ENCODE measurements at places on chromosomes 7 and 10.
A peak's percentile ranks its signal among the peaks of the same experiment; 100 is the strongest.

DNA sequence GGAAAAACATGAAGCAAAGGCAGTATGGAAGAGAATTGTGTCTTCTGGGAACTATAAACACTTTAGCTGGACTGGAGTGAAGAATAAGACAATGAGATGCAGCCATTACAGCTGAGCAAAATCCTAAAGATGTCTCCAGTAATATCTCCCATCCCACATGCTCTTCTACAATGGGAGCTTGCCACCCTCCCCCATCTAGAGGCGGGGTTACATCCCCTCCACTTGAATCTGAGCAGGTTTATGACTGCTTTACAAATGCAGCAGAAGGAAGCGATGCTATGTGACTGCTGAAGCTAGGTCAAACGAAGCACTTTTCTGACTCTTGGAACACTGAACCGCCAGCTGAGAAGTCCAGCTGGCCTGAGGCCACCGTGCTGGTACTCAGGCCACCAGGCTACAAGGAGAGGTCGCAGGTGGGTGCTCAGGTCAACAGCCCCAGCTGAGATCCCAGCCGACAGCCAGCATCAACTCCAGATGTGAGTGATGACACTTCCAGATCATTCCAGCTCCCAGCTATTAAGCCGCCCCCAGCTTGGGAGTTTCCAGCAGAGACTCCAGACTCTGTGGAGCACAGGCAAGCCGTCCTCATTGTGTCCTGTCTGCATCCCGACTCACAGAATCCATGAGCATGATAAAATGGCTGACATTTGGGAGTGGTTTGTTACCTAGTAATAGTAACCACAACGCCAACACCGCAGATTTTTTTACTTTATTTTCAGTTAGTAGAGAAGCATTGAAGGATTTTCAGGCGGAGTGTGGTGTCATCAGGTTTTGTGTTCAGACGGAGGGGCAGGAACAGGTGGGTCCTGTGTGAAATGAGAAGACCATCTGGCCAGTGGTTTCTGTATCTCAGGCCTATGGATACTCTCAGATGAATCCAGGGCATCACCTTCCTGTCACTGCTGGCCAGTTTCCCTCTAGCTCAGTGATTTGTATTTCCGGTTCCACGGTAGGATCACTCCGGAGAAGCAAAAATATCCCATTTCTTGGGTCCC lies 89.3 kb downstream of the NPY start:
- no peak for DNase-seq

DNA sequence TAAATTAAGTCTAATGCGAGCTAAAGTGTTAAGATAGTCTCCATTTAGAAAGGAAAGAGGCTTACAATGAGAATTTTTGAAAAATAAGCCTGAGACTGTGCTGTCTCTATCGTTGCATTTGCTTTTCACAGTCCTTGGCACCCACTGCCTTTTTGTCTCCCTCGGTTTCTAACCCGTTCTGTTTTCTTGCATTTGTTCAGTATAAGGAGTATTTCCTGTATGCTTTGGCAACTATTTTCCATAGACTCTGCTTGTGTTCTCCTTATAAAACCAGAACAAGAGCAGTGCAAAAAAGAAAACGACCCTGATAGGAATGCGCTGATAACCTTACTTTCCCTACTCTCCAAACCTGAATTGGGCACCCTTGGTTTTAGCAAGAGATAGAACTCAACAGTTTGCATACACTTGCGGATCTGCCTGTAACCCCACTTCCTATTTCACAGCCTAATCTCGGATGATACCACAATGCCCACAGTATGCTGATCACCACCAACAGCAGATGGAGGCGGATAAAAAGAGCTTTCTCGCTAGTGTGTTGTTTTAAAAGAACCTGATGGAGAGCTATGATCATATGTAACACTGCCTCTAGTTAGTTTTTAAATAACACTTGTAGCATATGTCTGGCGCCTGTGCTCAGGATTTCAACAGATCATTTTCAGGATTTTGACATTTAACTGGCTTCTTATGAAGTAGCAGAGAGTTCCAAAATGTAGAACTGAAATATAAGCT lies 1.6 kb upstream of the ARHGAP12 start:
- DNase-seq = no peak

GRCh38 chr10:121326905-121327304 lies 271.3 kb downstream of the FGFR2 start:
- no peak for DNase-seq

- DNase-seq = no peak
Observed at GRCh38 chr7:66167773-66168387, 37.3 kb upstream of the TPST1 start.

DNA sequence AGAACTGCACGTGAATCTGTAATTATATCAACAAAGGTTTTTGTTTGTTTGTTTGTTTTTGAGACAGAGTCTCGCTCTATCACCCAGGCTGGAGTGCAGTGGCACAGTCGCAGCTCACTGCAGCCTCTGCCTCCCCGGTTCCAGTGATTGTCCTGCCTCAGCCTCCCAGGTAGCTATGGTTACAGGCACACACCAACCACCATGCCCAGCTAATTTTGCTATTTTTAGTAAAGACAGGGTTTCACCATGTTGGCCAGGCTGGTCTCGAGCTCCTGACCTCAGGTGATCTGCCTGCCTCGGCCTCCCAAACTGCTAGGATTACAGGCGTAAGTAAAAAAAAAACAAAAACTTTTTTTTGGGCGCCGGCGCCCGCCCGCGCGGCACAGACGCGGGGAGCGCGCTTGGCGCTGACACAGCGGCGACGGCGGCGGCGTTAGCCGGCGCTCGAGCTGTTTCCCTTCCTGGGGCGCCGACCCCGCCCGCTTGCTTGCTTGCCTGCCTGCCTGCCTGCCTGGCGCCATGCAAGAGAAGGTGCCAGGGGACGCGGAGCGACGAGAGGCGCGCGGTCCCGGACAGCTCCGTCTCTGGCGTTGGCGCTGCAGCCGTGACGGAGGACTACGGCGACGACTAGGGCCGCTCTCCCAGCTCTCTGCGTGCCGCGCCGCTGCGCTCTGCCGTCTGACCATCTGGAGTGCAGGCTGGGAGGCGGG lies 171.4 kb upstream of the NUPR2 start:
- no peak for DNase-seq

DNA sequence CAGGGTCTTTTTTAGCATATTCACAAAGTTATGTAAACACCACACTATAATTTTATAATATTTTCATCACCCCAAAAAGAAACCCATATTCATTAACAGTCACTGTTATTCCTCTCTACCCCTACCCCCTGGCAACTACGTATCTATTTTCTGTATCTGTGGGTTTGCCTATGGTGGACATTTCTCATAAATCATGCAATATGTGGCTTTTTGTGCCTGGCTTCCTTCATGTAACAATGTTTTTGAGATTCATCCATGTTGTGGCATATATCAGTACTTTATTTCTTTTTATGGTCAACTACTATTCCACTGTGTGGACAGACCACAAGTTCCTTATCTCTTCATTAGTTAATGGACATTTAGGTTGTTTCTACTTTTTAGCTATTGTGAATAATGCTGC lies 59.1 kb upstream of the PAPSS2 start:
- DNase-seq = no peak

GRCh38 chr10:70137927-70138883 lies 5.6 kb upstream of the AIFM2 start:
- no peak for DNase-seq

GRCh38 chr10:110260746-110261477 lies 43.8 kb downstream of the SMNDC1 start:
- no peak for DNase-seq

- no peak for DNase-seq
Observed at GRCh38 chr7:83032195-83032594, 130.5 kb downstream of the PCLO start.

GRCh38 chr7:52100-52499 lies 140.3 kb upstream of the FAM20C start:
- DNase-seq = no peak

- DNase-seq = peak; percentile 48
Observed at GRCh38 chr10:116796910-116797513, 52.3 kb upstream of the ENO4 start.

GRCh38 chr7:148911626-148912025 lies 27.5 kb upstream of the EZH2 start:
- no peak for DNase-seq

- DNase-seq = no peak
Observed at GRCh38 chr7:26556061-26556881, 264.6 kb downstream of the SNX10 start.

DNA sequence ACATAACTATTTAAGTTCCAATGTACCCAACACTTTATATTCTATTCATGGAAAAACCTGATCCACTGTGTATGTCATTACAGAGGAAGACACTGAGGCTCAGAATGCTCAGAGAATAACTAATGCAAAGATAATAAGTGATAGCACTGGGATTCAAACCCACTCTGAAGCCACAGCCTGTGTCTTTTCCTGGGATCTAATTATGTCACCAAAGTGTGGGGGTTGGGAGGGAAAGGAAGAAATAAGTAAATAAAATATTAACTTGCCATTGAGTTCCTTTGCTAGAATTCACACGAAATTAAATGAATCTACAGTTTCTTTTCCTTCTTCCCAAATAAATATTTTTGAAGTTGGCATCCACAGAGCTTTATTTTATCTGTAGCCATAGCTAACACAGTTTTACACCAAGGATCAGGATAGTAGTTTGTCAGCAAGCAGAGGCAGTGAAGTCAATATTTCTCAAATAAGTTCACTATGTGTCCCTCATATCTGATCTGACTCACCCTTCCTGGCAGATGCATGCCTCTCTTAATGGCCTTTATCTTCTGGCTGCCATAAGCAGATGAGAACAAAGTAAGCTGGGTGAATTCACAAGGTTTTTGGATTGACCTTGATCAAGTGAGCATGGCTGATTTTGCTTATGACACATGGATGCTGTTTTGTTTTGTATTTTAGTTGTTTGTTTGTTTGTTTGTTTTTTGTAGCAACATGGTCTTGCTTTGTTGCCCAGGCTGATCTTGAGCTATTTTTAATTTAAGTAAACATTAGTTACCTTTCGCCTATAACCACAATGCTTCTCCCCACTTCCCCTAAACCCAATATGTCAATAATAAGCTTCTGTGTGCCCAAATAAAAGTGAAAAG lies 6.3 kb downstream of the RAPGEF5 start:
- no peak for DNase-seq

GRCh38 chr7:152590481-152590880 lies 85.5 kb downstream of the XRCC2 start:
- no peak for DNase-seq

DNA sequence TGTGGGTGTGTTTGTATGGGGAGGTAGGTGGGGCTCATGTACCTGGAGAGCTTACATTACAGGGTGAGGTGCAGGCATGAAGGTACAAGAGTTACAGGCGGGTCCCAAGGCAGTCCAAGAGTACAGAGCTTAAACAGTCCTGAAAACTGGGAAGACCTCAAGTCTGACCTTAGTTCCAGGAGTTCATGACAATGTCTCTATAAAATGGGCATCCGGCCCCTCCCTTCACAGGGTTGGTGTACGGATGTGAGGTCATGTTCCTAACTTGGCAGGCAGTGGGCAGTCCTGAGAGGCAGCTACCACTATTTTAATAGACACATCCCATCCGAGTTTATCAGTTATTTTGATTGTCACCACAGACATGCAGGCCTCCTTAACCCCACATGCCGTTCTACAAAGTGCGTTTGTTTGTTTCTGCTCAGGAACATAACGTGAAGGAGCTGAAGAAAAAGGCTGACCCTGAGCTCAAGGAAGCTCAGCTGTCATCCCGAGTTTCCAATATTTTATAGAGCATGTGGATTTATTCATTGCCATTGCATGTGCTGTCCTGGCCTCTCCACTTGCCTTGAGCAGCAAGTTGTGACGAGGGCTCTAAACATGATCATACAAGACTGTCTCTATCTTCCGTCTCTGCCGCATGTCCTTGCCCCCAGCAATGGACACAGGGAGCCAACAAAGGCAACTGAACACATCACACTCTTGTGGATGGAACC lies 647.5 kb upstream of the IGFBP3 start:
- no peak for DNase-seq

DNA sequence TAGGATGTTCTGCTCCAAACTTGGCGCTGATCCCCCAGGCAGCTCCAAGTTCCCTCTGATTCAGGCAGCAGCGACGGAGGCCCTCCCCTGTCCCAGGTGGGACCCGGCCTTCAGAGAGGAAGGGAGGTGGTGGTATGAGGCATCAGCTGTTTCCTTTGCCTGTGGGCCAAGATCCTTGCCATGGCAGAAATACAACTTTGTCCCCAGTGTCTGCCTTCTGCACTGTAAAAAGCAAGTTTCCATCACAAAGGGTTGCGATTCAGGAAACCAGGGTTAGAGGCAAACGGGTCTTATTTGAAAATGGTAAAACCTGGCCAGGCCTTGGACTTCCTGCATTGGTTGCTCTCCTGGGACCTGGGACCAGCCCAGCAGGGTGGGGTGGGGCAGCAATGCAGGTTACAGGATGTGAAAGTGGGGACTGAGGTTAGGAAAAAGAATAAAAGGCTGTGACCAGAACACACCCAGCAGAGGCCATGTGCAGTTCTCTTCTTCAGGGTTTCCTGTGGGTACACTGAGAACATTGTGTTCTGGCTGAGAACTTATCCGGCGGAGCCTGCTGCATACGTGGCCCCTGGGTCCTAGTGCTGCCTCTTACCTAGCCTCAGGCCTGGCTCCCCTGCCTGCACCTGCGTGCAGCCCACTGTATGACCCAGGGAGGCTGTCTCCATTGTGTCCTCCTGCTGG lies 25.1 kb upstream of the DDIT4 start:
- DNase-seq = peak; percentile 75

DNA sequence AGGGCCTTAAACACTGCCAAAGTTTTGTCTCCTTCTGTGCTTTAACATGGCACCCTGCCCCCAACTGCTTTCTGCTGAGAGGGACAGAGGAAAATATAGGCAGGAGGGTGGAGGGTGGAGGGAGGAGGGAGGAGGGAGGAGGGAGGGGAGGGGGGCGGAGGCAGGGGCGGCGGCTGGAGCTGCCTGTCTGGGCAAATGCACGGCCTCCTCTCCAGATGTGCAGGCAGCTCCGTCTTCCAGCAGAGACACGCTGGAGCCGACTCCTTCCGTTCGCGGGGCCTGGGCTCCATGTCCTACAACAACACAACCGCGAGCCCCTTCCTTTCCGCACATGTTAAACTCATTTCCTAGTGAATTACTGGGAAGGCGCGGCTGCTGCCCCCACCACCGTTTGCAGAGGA lies 14.2 kb downstream of the EBF3 start:
- DNase-seq = no peak

GRCh38 chr10:124447751-124448466 lies 1.9 kb downstream of the NKX1-2 start:
- no peak for DNase-seq

- no peak for DNase-seq
Observed at GRCh38 chr7:77831481-77831880, 32.9 kb downstream of the PHTF2 start.

GRCh38 chr7:139673230-139673629 lies 104.6 kb downstream of the HIPK2 start:
- no peak for DNase-seq

- DNase-seq = no peak
Observed at GRCh38 chr7:12690041-12690878, 2.8 kb downstream of the ARL4A start.
